PC-3 (cell line): ENCODE measurements at places on chromosomes 2 and 18. TPM values are rescaled to one million over a fixed set of nuclear protein-coding genes. Genes with fewer than 3 reads are reported as not detected.

- H3K4me1 ChIP-seq: peaks cover 26% of the 10 kb centered on the region
- H3K27me3 ChIP-seq: no peaks in the 10 kb centered on the region
- no peak for DNase-seq
- no peak overlapping the region for H3K27ac ChIP-seq
- no peaks in the 10 kb centered on the region for H3K36me3 ChIP-seq
- H3K4me3 ChIP-seq: no peak overlapping the region
Observed at GRCh38 chr18:7333025-7333562, 102.2 kb downstream of the LRRC30 start.

GRCh38 chr2:45273412-45274249 is 264.4 kb upstream of the SIX2 start:
- peak; percentile 79 for DNase-seq
- H3K4me1 ChIP-seq: peaks cover 69% of the 10 kb centered on the region
- peak overlapping the region; percentile 93 for H3K27ac ChIP-seq
- H3K36me3 ChIP-seq: no peaks in the 10 kb centered on the region
- H3K4me3 ChIP-seq: no peak overlapping the region

Gene PMAIP1
- 39.2 and 41.5 TPM in 2 replicates for total RNA-seq

Gene ELP2
- 24.6 and 47.3 TPM in 2 replicates for total RNA-seq

Gene ECEL1
- total RNA-seq: not detected in 2 replicates

GRCh38 chr18:8029731-8030130 is 462.6 kb downstream of the PTPRM start:
- H3K4me3 ChIP-seq: no peak overlapping the region
- H3K27ac ChIP-seq: no peak overlapping the region
- no peaks in the 10 kb centered on the region for H3K27me3 ChIP-seq
- H3K4me1 ChIP-seq: no peaks in the 10 kb centered on the region

GRCh38 chr18:60018618-60019462 is 119.0 kb downstream of the PMAIP1 start:
- H3K4me1 ChIP-seq: peaks cover 26% of the 10 kb centered on the region
- H3K27ac ChIP-seq: peak overlapping the region; percentile 89
- no peaks in the 10 kb centered on the region for H3K27me3 ChIP-seq
- H3K36me3 ChIP-seq: no peaks in the 10 kb centered on the region
- peak overlapping the region; percentile 46 for H3K4me3 ChIP-seq
- DNase-seq: peak; percentile 49

- no peaks in the 10 kb centered on the region for H3K27me3 ChIP-seq
- H3K27ac ChIP-seq: no peak overlapping the region
- no peaks in the 10 kb centered on the region for H3K36me3 ChIP-seq
Observed at GRCh38 chr2:42844366-42844765, 52.0 kb upstream of the HAAO start.

Gene UGT1A4
- not detected in 2 replicates for total RNA-seq

Gene SPATA3
- not detected in 2 replicates for total RNA-seq

Gene ID2
- 92.1 and 93.3 TPM in 2 replicates for total RNA-seq

Gene ANKRD53
- total RNA-seq: not detected in 2 replicates

- H3K4me3 ChIP-seq: no peak overlapping the region
- H3K27ac ChIP-seq: no peak overlapping the region
- H3K36me3 ChIP-seq: no peaks in the 10 kb centered on the region
Observed at GRCh38 chr2:187959821-187960220, 331.9 kb upstream of the GULP1 start.

Gene TUBA3D
- not detected in 2 replicates for total RNA-seq

DNA sequence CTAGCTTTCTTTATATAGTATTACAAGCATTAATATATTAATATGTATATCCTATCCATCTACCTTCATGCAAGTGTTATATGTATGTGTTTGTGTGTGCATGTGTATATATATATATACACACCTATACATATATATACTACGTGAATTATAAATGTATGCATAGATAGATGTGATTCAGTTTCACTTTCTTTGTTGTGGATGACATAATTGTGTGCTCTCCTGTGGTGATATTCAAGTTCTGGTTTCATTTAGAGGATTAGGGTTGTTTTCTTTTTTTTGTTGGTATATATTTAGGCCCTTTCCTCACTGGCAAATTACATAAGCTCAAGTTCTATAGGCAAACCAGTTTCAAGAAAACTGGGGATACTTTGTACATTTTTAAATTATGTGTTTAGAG is 225.7 kb upstream of the FANCL start:
- H3K4me1 ChIP-seq: no peaks in the 10 kb centered on the region
- no peaks in the 10 kb centered on the region for H3K27me3 ChIP-seq

Gene ABCG5
- not detected in 2 replicates for total RNA-seq

- no peak for DNase-seq
- peaks cover 14% of the 10 kb centered on the region for H3K4me1 ChIP-seq
- H3K4me3 ChIP-seq: no peak overlapping the region
- H3K27ac ChIP-seq: no peak overlapping the region
- no peaks in the 10 kb centered on the region for H3K36me3 ChIP-seq
Observed at GRCh38 chr2:69114534-69114933, 101.6 kb downstream of the ANTXR1 start.

Gene ABCB11
- total RNA-seq: 0.11 and 0.29 TPM in 2 replicates

GRCh38 chr2:239246723-239247122 is 154.1 kb downstream of the HDAC4 start:
- peak overlapping the region; percentile 45 for H3K4me3 ChIP-seq
- DNase-seq: peak; percentile 37
- no peaks in the 10 kb centered on the region for H3K27me3 ChIP-seq
- H3K36me3 ChIP-seq: no peaks in the 10 kb centered on the region
- H3K27ac ChIP-seq: peak overlapping the region; percentile 80

Gene DAW1
- 1.0 and 1.5 TPM in 2 replicates for total RNA-seq

DNA sequence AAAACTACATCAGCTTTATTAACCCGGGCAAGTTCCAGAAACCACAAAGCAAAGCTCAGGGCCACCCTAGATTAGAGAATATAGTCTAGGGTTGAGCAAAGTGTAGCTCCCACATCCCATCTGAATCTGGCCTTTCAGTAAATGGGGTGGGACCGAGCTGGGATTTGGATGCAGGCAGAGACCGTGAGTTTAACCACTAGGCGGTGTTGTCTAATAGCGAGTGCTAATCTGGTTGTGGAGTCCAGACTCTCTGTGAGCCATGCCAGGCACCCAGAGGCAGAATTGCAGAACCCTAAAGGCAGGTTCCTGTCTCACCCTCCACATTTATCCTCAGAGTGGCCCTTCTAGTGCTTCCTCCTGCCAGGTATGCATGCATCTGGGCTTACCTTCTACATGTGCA is 435.9 kb downstream of the TSN start:
- no peak overlapping the region for H3K27ac ChIP-seq
- peaks cover 10% of the 10 kb centered on the region; the same call in 1 of the 2 replicates for H3K4me1 ChIP-seq
- no peaks in the 10 kb centered on the region for H3K36me3 ChIP-seq
- DNase-seq: peak; percentile 77

DNA sequence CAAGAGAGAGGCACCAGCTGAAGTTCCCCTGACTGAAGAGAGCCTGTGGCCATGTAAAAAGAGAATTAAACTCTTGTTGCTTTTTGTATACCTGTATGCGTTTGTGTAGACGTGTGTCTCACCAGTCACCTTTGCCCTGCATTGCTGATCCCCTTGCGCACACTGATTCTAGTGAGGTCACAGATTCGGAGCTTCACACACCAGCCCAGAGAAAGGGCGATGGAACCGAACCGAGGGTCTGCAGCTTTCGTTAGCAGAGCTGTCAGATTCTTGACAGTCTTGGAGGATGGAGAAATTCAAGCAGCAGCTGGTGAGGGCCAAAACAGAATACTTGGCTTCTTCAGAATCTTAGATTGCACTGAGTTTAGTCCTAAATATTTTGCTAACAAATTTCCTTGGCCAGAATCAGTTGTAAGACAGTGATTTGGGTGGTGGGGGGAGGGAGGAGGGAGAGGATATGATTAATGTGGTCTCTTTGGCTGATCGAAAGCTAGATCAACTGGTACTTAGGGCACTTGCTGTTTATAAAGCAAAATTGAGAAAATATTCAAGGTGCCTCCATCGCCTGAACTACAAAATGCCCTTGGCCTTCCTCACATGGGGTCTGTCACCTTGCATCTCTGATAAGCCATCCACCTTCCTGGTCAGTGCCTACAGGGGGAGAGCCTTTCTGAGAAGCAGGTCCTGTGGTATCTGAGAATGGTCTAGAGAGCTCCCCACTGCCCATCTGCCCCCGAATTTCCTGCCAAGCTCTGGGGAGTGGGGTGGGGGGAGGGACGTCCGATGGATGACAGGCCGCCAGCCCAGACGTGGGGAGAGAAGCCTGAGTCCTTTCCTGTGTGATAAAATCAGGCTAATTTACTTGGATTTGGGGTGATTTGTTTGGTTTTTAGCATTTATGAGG is 123.5 kb downstream of the CABLES1 start:
- H3K36me3 ChIP-seq: no peaks in the 10 kb centered on the region; the same call in 1 of the 2 replicates
- H3K4me1 ChIP-seq: peaks cover 42% of the 10 kb centered on the region
- peak overlapping the region; percentile 95 for H3K27ac ChIP-seq
- DNase-seq: peak; percentile 4
- H3K4me3 ChIP-seq: no peak overlapping the region
- no peaks in the 10 kb centered on the region for H3K27me3 ChIP-seq

DNA sequence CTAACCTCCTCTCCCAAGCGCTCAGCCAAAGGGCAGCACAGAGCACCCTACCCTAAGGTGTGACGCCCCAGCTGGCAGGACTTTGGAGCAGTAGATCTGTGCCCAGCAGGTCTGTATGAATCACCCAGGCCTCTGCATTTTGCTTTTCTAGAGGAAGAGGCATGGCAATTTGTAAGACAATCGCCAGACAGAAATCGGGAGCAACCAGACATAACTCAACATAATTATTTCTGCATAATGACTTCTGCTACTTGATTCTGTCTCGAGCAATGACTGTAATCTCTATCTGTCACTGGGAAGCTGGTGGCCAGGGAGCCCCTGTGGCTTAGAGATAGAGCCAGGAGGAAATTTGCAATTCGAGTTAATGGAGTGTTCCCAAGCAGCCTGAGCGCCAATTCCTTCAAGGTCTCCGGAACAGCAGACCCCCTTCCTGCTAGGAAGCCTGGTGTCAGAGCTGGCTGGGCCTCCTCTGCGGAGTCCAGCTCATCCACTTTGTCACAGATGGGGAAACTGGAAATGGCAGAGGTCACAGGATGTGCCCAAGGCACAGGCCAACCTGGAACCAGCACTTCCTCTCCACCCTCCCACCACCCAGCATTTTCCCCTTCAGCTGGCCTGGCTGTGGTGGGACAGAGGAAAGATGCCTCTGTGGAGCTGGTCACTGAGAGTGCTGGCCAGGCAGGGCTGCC is 55.0 kb downstream of the ODC1 start:
- DNase-seq: no peak
- H3K4me3 ChIP-seq: no peak overlapping the region
- peaks cover 47% of the 10 kb centered on the region for H3K4me1 ChIP-seq
- no peaks in the 10 kb centered on the region for H3K27me3 ChIP-seq
- 0 out of 2 replicates have a peak overlapping the region, but pooled peaks have one; percentile 1 for H3K27ac ChIP-seq

Gene FAP
- total RNA-seq: not detected in 2 replicates

GRCh38 chr2:207044379-207045362 is 105.4 kb downstream of the CPO start:
- no peaks in the 10 kb centered on the region for H3K27me3 ChIP-seq
- no peak overlapping the region for H3K4me3 ChIP-seq
- no peak for DNase-seq
- H3K27ac ChIP-seq: no peak overlapping the region
- H3K36me3 ChIP-seq: no peaks in the 10 kb centered on the region

DNA sequence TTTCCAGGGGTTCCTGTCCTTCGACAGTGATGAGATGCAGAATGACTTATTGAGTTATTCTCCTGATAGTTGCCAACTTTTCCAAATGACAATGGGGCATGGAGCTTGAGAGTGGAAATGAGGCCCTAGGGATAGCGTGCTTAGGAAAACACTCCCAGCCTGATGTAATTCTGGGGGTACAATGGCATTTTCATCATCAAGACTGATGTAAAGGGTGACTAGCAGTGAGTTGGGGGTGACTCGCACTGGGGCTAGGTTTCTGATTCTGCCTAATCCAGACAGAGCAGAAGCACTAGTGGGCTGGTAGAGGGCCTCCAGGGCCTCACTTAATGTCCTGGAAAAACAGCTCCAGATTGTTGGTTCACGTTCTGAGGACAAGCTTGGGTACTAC is 34.0 kb upstream of the IL37 start:
- peak; percentile 16 for DNase-seq
- no peaks in the 10 kb centered on the region for H3K36me3 ChIP-seq
- H3K4me3 ChIP-seq: no peak overlapping the region
- H3K4me1 ChIP-seq: peaks cover 40% of the 10 kb centered on the region
- no peaks in the 10 kb centered on the region for H3K27me3 ChIP-seq

GRCh38 chr2:69828938-69829255 is 563 bp upstream of the GMCL1 start:
- peaks cover 24% of the 10 kb centered on the region for H3K4me1 ChIP-seq
- peak overlapping the region; percentile 65 for H3K27ac ChIP-seq
- no peaks in the 10 kb centered on the region for H3K36me3 ChIP-seq

- H3K36me3 ChIP-seq: no peaks in the 10 kb centered on the region
- peaks cover 37% of the 10 kb centered on the region for H3K27me3 ChIP-seq
- no peak overlapping the region for H3K4me3 ChIP-seq
- no peak overlapping the region for H3K27ac ChIP-seq
- DNase-seq: no peak
Observed at GRCh38 chr18:13633700-13634099, 92.7 kb downstream of the FAM210A start.

DNA sequence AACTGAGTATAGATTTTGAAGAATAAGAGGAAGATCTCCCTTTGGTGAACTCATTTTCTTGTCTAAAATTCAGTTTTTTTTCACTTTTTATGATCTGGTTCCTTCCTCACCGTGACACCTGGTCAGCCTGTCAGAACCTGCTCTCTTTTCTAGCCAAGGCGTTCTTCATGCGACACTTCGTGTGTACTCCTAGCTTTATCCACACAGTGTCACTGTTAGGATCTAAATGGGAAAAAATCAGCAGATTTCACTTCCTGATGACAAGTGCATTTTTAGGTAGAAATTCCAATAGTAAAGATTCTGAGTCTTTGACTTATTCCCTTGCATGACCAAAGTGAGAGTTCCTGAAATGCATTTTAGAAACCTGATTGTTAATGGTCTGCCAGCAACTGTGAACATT is 89.8 kb downstream of the KLHL14 start:
- H3K4me3 ChIP-seq: no peak overlapping the region
- no peaks in the 10 kb centered on the region for H3K27me3 ChIP-seq
- H3K36me3 ChIP-seq: no peaks in the 10 kb centered on the region
- peak; percentile 2 for DNase-seq

Gene ZBTB14
- total RNA-seq: 5.4 and 6.8 TPM in 2 replicates

Gene ACOXL
- 15.5 and 16.3 TPM in 2 replicates for total RNA-seq
